Motor neuron (in vitro differentiated cells): ENCODE measurements at places on chromosomes 12 and 14. TPM values are rescaled to one million over a fixed set of nuclear protein-coding genes. Genes with fewer than 3 reads are reported as not detected.

DNA sequence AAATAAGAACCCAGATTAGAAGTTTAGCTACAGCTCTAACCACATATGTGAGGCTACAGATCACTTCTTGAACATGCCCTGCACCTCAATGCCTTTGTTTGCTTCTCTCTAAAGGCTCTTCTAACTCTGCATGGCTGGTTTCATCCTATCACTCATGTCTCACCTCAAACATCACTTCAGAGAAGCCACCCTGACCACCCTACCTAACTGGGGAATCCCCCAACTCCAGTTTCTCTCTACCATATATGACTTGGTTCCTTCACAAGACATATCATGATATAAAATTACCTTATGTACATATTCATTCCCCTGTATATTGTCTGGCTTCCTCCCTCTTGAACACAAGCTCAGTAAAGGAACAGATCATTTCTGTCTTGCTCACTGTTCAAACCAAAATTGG is 250.2 kb upstream of the GRIP1 start:
- no peak for ATAC-seq

DNA sequence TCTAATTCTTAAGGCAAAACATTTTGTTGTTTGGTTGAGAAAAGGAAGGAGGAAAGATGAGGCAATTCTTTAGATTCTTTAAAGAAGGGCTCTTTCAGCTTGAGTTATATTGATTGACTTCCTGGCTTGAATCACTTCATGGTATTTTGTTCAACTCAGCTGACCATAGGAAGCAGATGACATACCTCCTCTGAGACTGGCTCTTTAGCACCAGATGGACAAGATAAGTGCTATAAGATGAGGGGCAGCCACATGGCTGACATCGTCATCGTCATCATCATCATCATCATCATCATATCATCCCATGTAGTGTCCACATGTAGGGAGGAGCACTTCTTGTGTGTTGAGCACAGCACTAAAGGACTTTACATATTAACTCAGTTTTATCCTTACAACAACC is 81.3 kb downstream of the SSPN start:
- no peak for ATAC-seq

GRCh38 chr14:72544615-72545387 is 349.1 kb downstream of the DPF3 start:
- ATAC-seq = no peak

- no peak for ATAC-seq
Measured at GRCh38 chr14:63726499-63726898, 1.4 kb downstream of the SGPP1 start.

DNA sequence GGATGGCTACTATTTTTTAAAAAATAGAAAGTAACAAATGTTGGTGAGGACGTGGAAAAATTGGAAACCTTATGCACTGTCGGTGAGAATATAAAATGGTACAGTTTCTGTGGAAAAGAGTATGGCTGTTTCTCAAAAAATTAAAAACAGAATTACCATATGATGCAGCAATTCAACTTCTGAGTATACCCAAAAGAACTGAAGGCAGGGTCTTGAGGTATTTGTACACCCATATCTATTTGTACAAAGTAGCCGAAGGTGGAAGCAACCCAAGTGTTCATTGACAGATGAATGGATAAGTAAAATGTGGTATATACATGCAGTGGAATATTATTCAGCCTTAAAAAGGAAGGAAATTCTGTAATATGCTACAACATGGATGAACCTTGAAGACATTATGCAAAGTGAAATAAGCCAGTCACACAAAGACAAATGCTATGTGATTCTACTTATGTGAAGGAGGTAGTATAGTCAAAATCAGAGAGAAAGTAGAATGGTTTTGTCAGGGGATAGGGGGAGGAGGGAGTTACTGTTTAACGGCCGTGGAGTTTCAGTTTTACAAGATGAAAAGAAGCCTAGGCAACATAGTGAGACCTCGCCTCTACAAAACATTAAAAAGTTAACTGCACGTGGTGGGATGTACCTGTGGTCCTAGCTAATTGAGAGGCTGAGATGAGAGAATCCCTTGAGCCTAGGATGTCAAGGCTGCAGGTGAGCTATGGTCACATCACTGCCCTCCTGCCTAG is 38.4 kb upstream of the CCT2 start:
- ATAC-seq = no peak

GRCh38 chr12:82176761-82177490 is 181.3 kb downstream of the CCDC59 start:
- ATAC-seq = no peak

Gene PPP1CC
- 106 TPM in 2 replicates for total RNA-seq

DNA sequence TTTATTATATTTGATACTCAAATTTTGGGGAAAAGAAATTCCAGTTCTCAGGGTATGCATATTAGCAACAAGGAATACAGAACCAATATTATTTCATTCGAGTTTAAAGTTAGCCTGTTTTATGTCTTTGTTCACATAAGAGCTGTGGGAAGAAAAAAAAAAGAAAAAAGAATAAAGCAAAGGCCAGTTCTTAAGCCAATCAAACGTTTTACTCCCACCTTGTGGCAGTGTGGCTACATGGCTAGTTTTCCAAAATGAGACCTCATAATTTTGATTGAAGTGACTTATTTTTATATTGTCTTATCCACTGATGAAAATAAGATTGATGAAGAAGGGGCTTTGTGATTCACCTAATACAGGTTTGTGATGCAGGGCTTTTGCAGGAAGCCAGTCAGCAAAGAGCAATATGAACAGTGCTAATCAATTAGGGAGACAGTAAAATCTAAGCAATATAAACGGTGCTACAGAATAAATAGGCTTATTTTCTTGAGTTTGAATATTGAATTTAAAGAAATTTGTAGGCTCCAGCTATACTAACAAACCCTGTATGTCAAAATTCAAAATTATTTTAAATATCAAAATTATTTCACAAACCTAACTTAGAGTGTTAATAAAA is 624.1 kb upstream of the FOXG1 start:
- ATAC-seq = peak; percentile 38

DNA sequence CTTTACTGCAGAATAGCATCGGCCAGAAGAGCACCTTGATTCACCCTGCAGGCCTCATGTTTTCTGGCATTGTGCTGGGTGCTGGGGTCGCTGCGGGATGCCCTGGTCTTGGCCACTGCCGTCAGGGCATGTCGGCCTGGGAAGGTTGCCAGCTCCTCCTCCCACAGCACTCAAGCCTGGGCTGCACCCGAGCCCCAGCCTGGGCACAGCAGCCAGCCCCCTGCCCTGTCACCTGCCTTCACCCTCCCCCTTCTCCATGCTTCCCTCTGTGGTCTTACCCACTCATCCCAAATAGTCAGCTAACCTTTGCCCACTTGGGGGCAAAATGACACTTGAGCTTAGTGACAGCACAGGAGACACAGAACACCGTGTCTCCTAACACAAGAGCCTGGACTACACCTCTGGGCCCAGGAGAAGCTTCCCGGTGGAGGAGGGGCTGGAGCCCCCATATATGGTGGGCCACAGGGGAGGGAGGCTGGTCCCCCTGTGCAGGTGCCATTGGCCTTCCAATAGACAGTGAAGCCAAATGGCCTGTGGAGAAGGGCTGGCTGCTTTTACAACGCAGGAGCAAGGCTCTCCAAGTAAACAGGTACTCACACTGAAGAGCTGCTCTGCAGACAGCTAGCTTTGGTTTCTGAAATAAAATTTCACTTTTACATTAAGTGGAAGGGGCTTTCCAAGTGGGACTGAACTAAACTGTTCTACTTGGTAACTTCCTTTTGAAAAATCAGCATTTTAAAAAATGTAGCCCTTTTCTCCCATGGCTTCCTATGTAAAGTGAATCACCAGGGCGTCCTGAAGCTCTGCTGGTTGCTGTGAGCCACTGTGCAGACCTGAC is 51.2 kb upstream of the AMN start:
- ATAC-seq = no peak

DNA sequence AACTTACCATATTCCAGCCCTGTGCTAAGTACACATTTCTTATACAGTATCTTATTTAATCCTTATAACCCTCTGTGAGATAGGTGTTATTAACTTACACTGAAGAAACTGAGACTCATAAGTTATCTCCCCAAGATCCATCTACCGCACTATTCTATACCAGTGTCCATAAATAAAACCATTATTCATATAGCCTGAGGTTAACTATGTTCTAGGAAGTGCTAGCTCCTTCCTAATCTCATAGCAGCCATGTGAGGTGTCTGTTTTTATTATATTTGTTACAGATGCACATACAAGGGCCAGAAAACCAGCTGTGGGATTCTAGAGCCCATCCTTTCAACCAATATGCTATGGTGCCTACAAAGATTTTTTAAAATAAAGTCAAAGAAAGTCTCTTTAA is 100.3 kb upstream of the RAP1B start:
- no peak for ATAC-seq

- ATAC-seq = no peak
Measured at GRCh38 chr12:18345021-18345735, 83.9 kb downstream of the PIK3C2G start.

Gene DHRS4
- total RNA-seq = 3.9 and 4.1 TPM in 2 replicates

DNA sequence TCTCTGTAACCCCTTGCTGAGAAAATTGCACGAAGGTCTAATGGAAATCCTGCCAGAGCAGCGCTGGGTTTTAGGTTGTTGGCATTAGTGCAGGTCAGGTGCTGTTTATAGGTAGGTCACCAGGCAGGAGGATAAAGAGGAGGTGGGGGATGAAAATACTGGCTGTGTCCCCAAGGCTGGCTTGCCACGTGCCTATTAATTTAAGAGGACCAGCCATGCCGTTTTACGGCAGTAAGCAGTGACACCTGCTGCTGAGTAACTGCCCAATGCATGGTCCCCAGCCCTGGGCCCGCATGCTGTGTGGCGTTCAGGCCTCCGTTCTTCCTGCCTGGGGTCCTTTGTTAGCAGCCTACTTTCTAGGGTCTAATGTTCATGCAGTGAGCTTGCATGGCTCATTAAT is 67.2 kb downstream of the WDR20 start:
- no peak for ATAC-seq

- no peak for ATAC-seq
Measured at GRCh38 chr14:75826599-75826998, 155.2 kb downstream of the TGFB3 start.

- ATAC-seq = no peak
Measured at GRCh38 chr14:90592655-90593054, 195.8 kb downstream of the CALM1 start.

GRCh38 chr14:99136047-99136400 is 136.0 kb downstream of the BCL11B start:
- ATAC-seq = no peak

Gene TRPV4
- 0.14 TPM in 1 of 2 replicates, not detected in the other for total RNA-seq

Gene PLXNC1
- total RNA-seq = 10.0 and 11.3 TPM in 2 replicates

Gene CEBPE
- 0.69 TPM in 1 of 2 replicates, not detected in the other for total RNA-seq

GRCh38 chr12:122048151-122048550 is 26.5 kb downstream of the BCL7A start:
- no peak for ATAC-seq

GRCh38 chr14:67491741-67492507 is 3.4 kb upstream of the TMEM229B start:
- ATAC-seq = peak; percentile 67

- no peak for ATAC-seq
Measured at GRCh38 chr12:117825827-117826226, 143.0 kb downstream of the KSR2 start.

GRCh38 chr12:115155665-115156645 is 472.0 kb upstream of the TBX3 start:
- no peak for ATAC-seq

Gene LALBA
- total RNA-seq = not detected in 2 replicates
